ENCODE measurements at places on chromosomes 16 and 17.

GRCh38 chr17:75090871-75091854 lies 3.4 kb downstream of the SLC16A5 start:
- no peak for DNase-seq

DNA sequence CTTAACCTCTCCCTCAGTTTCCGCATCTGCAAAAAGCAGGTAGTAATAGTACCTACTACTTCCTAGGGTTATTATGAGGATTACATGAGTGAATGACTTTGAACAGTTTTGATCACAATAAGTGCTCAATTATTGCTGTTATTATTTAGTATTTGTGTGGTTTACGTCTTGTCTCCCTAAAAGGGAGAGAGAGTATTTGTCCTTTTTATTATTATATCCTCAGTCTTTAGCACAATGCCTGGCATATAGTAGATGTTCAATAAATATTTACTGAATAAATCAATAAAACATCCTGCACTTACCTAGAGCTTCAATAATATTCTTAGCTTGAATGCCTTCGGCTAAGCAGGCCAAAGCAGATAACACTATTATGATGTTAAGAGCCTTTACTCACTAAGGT lies 160.0 kb downstream of the TANC2 start:
- no peak for DNase-seq

DNA sequence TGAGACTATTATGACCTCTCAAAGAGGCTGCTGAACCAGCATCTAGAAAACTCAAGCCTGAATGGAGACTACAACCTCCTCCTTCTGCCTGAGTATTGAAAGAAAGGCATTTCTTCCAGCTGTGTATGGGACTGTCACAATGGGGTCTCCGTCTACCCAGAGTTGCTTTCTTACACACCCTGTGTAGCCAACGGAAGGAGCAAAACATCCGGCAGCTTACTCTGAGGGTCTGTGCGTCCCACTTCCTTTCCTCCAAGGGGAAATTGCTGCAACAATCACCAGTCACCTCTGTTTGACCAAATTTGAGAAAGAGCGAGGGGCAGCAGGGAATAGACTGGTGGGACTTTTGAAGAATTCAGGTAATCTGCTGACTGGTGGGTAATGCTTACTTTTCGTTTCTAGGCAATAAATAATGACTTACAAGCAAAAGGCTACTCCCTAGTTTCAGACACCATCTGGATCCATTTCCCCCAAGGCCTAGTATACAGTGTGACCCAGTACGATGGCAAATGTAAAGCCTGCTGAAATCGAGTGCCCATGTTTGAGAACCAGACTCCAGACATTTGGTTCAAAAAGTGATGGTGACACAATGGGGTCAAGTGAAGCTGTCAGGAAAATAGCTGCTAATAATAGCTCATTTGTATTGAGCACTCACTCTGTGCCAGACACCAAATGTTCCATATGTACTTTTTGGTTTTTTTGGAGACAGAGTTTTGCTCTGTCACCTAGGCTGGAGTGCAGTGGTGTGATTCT lies 81.7 kb downstream of the YPEL2 start:
- no peak for DNase-seq

DNA sequence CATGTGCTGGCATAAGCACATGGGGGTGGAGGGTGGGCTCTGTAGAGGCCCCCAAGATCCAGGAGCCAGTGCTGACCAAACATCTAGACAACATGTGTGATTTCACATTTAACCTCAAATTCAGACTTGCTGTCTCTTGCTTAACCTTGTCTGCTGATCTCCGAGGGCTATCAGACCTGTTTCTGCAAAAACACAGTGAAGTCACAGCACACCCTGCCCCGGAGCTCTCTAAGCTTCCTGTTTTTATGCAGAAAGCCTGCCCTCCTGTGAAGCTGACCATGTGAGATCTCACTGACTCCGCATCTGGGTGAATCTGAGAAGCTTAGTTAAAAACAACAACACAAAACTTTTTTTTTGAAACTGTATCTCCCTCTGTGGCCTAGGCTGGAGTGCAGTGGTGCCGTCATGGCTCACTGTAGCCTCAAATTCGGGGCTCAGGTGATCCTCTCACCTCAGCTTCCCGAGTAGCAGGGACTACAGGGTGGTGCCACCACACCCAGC lies 6.6 kb upstream of the DPEP2 start:
- DNase-seq, result no peak

DNA sequence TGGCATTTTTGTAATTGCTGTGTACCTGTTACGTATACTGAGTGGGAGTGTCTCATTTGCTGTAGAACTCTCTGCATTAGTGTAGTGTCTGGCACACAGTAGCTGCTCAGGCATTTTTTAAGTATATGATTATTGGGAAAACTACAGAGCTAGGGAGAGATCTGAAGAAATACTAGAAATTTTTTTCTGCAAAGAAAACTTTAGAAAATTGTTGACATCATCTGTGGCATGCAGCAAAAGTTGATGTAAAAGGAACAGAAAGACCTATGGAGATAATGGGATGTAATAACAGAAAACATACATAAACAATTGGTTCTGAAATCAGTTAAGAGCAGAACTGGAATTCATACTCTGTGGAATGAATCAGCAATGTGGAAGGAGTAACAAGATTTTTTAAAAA lies 11.6 kb downstream of the CLTC start:
- no peak for DNase-seq

- DNase-seq, result no peak
Measured at GRCh38 chr16:57591870-57592485, 36.5 kb upstream of the ADGRG1 start.

GRCh38 chr16:30065943-30066760 lies 592 bp downstream of the ALDOA start:
- DNase-seq, result no peak

- no peak for DNase-seq
Measured at GRCh38 chr16:86410081-86410480, 100.2 kb upstream of the FOXF1 start.

GRCh38 chr17:80431246-80432195 lies 16.6 kb downstream of the ENDOV start:
- DNase-seq, result no peak

DNA sequence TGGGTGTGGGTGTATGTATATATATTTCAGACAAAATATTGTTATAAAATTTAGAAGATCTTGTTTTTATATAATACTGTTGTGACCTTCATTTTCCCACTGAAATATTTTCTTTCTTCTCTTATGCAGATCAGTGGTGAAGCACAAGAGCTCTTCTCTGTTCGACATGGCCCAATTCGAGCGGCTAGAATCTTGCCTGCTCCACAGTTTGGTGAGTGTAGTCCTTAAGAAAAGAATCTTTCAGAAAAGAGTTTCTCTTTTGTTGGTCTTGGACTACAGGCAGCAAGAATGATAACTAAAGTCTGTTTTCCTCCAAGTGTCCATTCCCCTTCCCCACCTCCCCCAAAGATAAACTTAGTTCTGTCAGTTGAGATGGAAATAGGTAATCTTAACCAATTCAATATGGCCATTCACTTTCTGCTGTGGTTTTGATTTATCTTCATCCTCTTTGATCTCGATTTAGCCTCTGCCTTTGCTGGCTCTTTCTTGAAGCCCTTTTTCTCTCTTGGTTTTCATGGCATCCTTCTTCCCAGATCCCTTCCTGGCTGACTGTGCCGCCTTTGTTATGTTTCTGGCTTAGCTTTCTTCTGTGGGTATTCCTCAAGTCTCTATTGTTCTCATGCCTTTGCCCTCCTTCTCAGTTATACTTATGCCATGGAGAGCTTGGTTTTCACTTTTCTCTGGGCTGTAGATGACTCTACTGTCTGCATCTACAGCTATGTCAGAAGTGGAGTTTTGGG lies 69.6 kb downstream of the BCAS3 start:
- DNase-seq, result no peak

- no peak for DNase-seq
Measured at GRCh38 chr17:38896346-38896954, 26.6 kb downstream of the LASP1 start.

DNA sequence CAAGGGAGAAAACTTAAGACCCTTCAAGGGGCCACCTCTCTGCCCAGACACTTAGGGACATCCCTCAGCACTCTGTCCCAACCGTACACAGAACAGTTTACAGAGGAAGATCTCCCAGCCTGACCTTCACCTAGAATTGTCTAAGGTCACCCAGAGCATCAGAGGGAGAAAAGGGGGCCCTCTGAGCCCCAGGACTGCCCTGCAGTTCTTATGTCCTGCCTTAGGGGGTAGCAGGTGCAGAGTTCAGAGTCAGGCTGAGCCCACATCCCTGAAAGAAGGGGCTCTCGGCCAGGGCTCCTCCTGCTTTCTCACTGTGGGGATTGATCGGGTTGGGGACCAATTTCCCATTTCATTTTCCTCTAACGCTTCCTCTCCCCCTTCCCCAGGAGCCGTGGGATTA lies 15.4 kb downstream of the CA4 start:
- DNase-seq, result no peak

- no peak for DNase-seq
Measured at GRCh38 chr17:2695961-2696760, 15.4 kb downstream of the CLUH start.

DNA sequence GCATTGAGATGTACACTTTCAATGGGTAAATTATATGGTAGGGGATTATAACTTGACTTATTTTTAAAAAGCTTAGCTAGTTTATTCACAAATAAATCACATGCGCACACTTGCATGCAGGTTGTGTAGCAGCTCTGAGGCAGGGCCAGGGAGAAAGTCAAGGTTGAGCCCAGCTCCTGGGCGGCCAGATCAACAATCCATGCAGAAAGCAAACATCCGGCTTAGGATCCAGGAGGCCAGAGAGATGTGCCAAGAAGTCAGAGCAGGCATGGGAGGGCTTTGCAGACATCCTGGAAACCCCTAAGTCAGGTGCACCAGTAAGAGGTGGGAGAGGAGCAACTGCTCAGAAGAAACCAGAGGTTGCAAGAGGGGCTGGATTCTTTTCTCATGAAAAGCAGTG lies 186.5 kb downstream of the AXIN2 start:
- no peak for DNase-seq

- DNase-seq, result no peak
Measured at GRCh38 chr17:72430611-72431432, 310.0 kb downstream of the SOX9 start.

GRCh38 chr17:57584050-57584551 lies 161.0 kb downstream of the CCDC182 start:
- no peak for DNase-seq

DNA sequence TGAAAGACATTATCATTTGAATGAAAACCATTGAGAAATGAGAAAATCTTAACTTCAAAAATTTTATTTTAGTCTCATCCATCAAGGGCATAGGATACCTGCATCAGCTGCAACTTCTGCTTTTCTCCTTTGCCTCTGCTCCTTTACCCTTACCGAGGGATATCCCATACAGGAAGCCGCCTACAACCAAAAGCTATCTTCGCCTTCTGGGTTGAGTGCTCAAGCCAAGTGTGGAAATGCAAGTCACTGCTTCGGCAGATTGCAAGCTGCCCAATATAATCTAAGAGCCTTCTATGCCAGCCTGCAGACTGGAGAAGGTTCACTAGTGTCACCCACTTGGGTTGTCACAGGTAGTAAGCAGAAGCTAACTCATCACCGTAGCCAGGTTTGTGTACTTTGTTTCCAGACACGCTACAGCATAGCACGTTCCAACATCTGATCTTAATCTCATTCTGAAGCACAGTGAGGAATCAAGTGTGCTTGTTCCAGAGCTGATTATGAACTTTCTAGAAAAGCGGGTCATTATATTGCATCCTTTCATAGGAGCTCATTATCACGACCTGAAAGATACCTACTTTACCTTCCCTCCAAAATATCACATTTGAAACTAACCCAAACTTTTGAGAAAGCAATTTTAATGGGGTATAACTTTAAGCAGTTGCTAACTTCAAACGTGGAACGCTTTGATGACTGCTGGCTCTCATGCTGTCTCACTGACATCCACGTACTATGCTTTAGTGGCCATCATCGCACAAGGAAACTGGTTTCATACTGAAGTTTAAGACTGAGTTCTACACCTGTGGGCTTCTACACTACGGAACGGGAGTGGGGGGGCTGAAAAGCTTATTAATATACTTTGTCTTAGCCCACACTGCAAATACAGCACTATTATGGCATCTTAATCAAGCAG lies 8.0 kb upstream of the UNK start:
- no peak for DNase-seq

GRCh38 chr16:1539720-1540555 lies 6.5 kb downstream of the TMEM204 start:
- no peak for DNase-seq

DNA sequence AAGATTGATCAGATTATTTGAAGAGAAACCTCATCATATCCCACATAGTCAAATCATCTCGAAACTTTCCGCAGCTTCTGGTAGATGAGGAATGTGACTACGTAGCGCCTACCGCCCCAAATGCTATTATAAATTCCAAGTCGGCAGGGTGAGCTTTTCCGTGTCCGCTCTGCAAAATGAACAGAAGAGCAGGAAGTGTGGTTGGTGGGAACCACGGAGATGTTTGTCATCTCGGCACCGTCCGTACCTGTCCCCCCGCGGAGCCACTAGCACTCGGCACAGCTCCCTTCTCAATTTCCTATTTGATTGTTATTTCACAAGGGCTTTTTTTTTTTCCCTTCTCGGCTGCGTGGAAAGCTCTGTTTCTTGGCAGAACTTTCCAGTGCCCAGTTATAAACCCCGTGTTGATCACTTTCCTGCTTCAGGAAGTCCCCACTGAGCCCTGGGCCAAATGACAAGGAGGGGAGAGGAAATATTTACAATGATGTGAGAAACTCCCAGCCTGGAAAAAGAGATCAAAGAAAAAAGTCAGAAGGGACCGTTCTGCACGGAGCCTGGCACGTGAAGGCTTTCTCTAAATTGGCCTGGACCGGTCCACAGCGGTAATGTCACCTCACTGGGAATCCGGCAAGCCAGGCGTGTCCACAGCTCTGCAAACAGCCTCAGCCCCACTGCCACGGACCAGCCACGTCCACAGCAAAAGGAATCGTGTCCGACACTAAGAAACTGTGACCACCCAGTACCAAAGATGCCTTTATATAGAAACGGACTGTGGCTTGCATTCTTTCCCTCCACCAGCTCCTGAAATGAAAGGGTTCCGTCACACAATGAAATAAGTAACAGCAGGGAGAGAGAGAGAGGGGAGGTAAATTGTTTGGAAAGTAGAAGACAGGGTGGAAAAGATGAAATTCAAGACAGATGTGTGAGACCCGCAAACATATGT lies 65.0 kb downstream of the MRM3 start:
- no peak for DNase-seq

GRCh38 chr16:49623501-49624266 lies 232.2 kb downstream of the ZNF423 start:
- no peak for DNase-seq

- DNase-seq, result no peak
Measured at GRCh38 chr17:78583091-78583490, 5.9 kb upstream of the DNAH17 start.

- no peak for DNase-seq
Measured at GRCh38 chr17:38460082-38460715, 31.9 kb downstream of the ARHGAP23 start.
